ENCODE measurements at places on chromosomes 1 and 21.

DNA sequence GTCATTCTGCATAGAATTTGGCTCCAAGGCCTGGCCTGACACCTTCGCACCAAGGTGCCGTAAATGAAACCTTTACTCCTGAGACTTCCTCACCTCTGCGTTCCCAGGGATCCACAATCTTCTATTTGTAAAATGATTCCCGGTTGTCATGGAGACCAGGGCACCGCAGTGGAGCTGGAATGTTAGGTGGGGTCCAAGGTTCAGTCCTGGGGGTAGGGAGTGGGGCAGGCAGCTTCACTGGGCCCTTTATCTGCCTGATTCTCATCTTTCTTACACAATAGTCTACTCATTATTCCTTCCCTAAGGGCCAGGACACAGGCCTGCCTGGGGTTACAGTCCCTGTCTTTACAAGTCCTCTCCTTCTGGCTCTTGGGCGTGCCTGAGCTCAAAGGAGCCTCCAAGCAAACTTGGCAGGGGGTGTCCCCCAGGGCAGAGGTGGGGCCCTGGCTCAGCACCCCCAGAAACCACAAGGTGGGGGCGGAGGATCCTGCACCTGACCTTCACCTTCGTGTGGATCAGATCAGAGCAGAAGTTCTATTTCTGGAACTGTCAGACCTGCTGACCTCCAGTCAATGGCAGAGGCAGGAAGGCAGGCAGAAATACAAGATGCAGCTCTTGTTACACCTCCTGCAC lies 51.1 kb downstream of the RIPK4 start:
- no peak for DNase-seq

- peak; percentile 82 for DNase-seq
Measured at GRCh38 chr1:19209439-19209989, 552 bp downstream of the UBR4 start.

- DNase-seq: no peak
Measured at GRCh38 chr1:201229771-201230635, 39.4 kb downstream of the IGFN1 start.

GRCh38 chr1:7912145-7912544 lies 28.5 kb downstream of the TNFRSF9 start:
- no peak for DNase-seq

- DNase-seq: no peak
Measured at GRCh38 chr1:236059011-236059410, 5.9 kb downstream of the NID1 start.

GRCh38 chr1:172172352-172172831 lies 248.1 kb upstream of the C1orf105 start:
- DNase-seq: no peak

GRCh38 chr1:19013826-19014548 lies 57.5 kb upstream of the IFFO2 start:
- no peak for DNase-seq

DNA sequence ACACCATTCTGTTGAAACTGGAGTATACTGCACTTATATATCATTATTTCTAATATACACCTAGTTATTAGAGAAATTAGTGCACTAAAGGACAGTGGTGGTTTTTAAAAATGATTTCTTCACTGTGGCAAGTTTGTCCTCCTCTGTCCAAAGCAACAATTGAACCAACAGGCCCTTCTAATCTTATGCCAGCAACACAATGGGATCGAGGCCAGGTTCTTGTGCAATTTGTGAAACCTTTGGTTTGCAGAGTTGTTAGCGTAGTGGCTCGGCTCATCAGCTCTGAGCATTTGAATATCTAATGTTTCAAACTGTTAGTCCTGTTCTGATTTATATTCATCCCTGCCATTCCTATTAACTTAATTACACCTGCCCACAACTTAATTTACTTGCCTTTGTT lies 9.9 kb upstream of the LRRC39 start:
- DNase-seq: no peak

- DNase-seq: no peak
Measured at GRCh38 chr1:184582411-184582810, 172.2 kb downstream of the EDEM3 start.

- peak; percentile 46 for DNase-seq
Measured at GRCh38 chr1:1230656-1231399, 973 bp downstream of the SDF4 start.

DNA sequence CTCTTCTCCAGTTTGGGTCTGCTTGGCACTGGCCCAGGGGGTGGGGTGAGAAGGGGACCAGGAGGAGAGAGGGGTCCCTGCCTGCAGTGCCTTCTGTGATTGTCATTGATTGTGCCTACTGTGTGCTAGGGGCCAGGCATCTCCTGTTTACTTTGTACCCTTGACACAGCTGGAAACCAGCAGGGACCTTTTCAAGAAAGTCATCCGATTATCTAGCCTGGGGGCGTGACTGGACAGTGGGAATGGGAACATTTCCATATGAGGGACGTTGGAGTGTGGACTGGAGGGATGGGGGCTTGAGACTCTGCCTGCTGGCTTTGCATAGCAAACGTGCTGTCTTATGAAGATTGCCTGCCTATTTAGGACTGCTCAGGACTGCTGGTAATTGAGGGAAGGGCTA lies 19.8 kb upstream of the DMBX1 start:
- no peak for DNase-seq

GRCh38 chr21:36889401-36889800 lies 77.1 kb downstream of the HLCS start:
- no peak for DNase-seq

DNA sequence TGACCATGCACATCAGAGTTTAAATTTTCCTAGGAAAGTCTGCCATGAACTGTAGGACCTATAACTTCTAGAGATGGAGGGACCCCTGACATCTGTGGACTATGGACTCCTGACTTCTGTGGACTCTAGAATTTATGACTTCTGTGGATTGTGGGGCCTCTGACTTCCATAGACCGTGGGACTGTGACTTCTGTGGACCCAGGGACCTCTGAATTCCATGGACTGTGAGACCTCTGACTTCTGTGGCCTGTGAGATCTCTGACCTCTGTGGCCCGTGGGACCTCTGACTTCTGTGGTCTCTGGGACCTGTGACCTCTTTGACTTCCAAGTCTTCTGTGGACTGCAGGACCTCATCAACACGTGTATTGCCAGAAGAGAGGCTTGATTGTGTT lies 36.7 kb downstream of the PEX14 start:
- DNase-seq: no peak

DNA sequence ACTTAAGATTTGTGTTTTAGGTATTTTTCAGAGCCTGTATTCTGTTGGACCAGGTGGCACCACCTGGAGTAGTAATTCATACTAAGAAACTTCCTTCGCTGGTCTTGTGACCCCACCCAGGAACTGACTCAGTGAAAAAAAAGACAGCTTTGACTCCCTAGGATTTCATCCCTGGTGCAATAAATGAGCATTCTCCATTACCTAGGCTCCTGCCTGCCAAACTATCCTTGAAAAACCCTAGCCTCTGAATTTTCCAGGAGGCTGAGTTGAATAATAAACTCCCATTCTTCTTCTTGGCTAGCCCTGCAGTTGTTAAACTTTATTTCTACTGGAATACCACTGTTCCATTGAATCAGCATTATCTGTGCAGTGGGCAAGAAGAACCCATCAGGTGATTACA lies 10.6 kb upstream of the RGS18 start:
- no peak for DNase-seq

DNA sequence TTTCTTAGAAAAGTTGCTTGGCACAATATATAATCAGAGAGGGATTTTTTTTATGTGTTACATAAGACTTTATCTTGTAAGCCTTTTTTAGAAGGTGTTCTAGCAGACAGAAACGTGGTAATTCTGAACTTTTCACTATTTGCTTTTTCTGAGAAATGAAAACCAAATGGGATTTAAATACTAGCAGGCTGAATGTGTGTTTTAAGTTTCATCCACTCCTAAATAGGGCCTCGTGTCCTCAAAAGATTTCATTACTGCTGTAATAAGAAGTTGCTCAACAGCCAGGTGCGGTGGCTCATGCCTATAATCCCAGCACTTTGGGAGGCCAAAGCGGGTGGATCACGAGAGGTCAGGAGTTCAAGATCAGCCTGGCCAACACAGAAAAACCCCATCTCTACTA lies 44.7 kb upstream of the FMO2 start:
- DNase-seq: no peak

DNA sequence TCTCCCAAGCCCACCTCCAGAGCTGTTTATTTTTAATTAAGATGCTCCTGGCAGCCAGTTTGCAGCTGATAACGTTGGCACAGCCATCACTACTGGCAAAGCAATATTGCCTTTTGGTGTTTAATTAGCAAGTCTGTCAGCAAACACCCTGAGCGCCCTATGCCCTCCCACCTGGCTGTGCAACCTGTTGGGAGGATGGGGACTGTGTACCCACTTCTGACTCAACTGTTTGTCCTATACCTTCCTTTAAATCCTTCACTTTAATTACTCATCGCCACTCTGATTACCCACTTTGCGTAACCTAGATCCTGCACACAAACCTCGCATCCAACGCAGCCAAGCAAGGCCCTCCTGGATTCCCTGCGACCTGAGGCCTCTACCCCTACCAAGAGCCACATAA lies 67.1 kb downstream of the BCAR3 start:
- no peak for DNase-seq

DNA sequence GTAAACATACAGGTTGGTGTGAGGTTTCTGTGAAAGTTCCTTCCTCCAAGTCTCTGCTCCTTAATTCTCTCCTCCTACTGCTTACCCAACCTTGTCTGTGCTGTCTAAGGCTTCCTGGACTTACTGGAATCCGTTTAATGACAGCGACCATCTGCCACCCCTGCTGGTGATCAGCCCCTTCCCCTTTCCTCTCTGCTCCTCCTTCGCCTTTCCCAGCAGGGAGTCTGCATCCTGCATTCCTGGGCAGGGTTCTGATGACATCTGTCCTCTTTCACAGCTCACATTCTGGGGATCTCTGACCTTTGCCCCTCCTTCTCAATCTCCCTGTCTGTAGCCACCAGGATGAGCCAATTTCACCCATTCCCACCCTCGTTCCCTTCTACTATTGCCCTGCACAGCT lies 66.5 kb downstream of the KIRREL1 start:
- DNase-seq: no peak

- DNase-seq: peak; percentile 73
Measured at GRCh38 chr1:30743584-30744059, 14.0 kb downstream of the LAPTM5 start.

GRCh38 chr1:200279810-200280411 lies 129.9 kb downstream of the ZNF281 start:
- DNase-seq: peak; percentile 43

DNA sequence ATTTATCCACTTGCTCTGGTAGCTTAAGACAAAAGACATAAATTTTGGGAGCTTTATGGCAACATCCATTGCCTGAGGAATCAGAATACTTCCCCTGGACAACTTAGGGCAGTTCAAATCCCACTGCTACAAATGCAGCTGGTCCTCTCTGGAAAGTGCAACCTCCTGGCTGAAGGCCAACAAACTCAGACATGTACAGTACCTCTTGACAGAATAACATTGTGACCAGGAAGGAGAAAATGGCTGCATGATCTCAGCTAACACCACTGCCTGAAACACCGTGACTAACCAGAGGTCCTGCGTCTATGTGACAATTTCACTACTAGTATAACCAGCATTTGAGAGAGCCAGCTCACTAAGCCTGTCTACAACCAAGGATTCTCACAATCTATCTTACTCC lies 218.9 kb downstream of the CRB1 start:
- no peak for DNase-seq

DNA sequence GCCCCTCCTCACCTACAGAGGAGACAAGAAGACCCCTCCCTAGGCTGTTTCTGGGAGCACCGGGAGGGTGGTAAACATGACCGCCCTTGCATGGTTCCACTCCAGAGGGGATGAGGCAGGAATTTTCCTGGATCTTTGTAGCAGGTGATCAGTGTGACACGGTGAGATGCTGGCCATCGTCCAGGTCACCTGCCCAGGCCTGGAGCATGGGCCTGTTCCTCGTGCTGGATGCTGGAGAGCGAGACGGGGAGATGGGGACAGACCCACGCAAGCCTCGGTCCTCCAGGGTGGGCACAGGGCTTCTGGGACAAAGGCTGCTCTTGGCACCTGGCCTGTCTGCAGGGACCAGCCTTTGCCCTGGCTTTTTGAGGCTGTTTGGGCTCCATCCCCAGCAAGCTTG lies 46.2 kb downstream of the DMRTB1 start:
- DNase-seq: no peak

GRCh38 chr1:116064616-116065015 lies 46.6 kb upstream of the MAB21L3 start:
- DNase-seq: no peak

GRCh38 chr1:109874445-109874844 lies 36.2 kb upstream of the CSF1 start:
- DNase-seq: no peak

DNA sequence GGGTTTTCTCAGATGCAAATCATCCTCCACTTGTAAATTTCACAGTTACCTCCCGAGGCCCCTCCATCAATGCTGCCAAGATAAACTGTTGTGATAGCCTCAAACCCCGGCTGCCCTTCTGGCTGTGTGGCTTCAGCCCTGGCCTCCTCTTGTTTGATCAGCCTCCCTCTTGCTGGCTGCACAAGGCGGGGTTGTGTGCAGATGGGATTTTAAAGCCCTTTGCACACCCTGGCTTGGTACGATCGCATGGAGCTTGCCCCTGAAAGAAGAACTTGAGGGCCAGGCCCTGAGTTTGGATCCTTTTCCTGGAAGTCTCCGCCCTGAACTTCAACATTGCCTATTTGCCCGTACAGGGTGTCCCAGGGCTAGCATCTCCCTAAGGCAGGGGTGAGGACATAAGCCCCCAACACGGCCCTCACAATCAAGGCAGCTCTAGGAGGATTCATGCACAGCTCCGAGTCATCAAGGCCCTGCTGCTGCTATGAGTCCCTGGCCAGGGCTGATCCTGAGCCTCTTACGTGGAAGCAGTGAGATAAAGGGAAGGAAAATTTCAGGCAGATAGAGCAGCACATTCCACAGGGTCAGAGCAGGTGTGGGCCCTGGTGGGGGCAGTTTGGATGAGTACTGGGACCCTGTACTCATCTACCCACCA lies 181.2 kb upstream of the VAMP3 start:
- DNase-seq: no peak

- DNase-seq: no peak
Measured at GRCh38 chr1:54326543-54327385, 79.4 kb downstream of the SSBP3 start.

GRCh38 chr1:60963167-60963940 lies 119.0 kb upstream of the NFIA start:
- DNase-seq: no peak

GRCh38 chr1:86618358-86618757 lies 71.5 kb downstream of the CLCA4 start:
- DNase-seq: no peak

DNA sequence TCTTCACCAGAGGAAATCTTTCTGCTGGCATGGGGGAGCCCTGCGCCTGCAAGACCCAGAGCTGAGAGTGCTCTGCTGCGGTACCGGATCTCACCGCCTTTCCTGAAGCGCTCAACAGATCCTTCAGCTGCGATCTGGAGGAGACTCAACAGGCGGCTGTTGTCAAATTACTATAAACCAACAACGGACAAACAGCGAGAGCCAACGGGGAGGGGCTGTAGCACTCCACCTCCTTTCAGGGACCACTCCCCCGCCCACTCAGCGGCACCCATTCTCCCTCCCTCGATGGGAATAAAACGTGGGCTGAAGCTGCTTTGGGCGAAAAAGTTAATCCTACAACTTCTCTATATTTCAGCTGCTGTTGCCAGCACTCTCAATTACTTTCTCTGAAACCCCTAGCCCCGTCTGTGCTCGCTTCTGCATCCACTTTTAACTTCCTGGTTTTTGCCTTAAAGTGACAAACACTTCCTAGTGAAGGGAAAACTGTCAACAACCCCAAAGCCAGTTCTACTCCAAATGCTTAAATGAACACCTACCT lies at the start of gene FMO5:
FMO5 (minus strand) TSS at position 147 of the 538 bp plus-strand sequence. CDS start 310 bp downstream, outside the sequence.
- peak; percentile 58 for DNase-seq
